ENCODE measurements at places on chromosomes 1 and 21.

DNA sequence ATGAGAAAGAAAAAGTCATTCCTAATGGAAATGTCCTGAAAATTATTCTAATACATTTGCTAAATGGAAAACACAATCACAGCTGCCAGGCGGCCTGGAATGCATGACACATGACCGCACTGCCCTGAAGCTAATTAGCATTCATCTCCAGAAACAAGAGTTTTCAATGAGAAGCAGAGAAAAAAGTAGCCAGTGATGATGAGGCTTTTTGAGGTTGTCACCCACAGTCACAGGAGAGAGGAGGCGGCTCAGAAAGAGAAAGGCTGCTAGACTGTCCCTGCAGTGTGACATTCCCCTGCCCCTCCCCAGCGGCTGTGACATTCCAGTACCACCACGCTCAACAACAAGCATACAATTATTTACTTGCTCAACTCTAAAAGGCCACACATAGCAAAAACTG lies 122.9 kb upstream of the KRTAP19-8 start:
- no peak for DNase-seq

GRCh38 chr1:177340601-177341067 lies 169.9 kb downstream of the BRINP2 start:
- no peak for DNase-seq

DNA sequence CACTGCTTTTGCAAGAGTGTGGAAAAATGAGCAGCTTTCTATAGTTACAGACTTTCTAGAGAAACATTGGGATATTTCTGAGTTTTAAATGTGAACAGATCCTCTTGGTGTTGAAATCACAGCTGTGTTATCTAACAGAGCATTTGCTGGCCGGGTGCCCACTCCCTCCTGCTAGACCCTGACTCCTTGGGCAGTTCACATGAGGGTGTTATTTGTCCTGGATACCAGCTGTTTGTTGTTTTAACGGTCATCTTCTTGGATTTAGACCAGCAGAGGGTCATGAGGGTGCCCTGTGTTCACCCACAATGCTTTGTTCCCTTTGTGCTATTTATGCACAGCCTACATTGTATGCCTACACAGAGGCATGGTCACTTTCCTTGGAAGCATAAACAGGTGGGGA lies 67.1 kb downstream of the CENPF start:
- DNase-seq, result no peak

DNA sequence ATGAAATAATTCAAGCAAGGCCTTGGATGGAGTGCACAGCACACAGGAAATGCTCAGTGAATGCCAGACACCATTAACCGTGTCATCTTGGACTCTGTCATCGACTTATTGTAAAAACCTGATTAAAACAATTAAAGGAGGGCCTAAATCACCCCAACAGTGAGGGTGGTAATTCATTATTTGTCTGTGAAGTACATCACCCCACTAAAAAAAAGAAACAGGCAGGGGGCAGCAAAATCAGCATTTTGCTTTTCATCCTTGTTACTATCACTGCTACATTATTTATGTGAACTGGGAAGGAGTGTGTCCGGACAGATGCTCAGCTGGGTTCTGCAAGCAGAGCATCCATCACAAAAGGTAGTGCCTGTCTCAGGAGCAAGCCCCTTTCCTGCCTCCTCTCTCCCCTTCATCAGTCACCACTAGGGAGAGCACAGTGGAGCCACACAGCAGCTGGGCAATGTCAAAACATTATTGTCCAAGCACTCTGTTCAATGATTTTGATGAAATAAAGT lies 98.5 kb downstream of the RERE start:
- DNase-seq, result no peak

- DNase-seq, result no peak
Observed at GRCh38 chr1:31509124-31510072, 66.9 kb upstream of the TINAGL1 start.
